A172 (cell line): ENCODE measurements at places on chromosomes 2 and 18. TPM values are rescaled to one million over a fixed set of nuclear protein-coding genes. Genes with fewer than 3 reads are reported as not detected.
A peak's percentile ranks its signal among the peaks of the same experiment; 100 is the strongest.

The INPP5D gene
- total RNA-seq: 0.84 and 0.86 TPM in 2 replicates

The FRZB gene
- total RNA-seq: 0.31 and 0.74 TPM in 2 replicates

The KIAA2012 gene
- total RNA-seq: not detected in 2 replicates

The ACVR1C gene
- not detected in 2 replicates for total RNA-seq

The STAM2 gene
- 35.2 and 44.2 TPM in 2 replicates for total RNA-seq

DNA sequence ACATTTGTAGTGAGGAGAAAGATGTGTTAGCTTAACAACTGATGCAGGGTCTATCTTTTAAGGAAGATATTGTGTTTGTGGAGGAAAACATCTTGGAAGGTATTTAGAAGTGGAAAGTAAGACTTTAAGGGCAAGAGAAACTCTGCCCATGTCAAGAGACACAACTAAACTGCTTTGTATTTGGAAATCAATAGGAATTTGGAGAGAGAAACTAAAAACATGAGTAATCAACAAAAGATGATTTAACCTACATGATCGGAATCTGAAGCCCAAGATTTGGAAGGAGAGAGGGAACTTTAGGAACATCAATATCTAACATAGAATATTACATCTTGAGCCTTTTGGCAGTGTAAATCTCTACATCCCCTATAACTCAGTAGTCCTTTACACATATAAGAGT lies 184.2 kb upstream of the COL3A1 start:
- no peak for DNase-seq

DNA sequence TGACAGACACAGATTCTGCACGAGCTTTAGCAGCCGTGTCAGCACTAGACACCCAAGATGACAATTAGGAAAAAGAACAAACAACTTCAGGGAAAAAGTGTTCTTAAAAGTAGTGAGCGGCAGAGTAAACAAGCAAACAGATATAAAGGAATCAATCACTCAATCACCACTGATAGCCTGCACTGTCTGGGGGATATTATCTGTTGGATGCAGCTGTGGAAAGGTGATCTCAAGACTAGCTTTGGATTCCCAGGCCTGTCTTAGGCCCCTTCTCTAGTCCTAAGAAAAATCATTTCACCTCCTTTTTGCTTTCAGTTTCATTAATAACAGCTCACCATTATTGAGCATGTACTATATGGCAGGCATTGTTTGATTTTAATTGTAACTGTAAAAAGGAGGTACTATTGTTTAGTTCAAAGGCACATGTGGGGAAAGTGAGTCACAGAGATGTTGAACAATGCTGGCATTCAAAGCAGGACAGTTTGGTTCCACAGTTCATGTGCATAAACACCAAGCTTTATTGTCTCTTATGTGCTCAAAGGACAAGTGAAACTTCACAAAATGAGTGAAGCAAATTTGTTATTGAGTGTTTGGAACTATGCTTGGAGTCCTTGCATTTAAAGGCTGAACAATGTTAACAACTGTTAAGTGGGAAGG lies 147.3 kb upstream of the TCF4 start:
- DNase-seq: no peak

- DNase-seq: peak; percentile 60
These were observed 81.0 kb downstream of the SP3 start for GRCh38 chr2:173884025-173884802.

DNA sequence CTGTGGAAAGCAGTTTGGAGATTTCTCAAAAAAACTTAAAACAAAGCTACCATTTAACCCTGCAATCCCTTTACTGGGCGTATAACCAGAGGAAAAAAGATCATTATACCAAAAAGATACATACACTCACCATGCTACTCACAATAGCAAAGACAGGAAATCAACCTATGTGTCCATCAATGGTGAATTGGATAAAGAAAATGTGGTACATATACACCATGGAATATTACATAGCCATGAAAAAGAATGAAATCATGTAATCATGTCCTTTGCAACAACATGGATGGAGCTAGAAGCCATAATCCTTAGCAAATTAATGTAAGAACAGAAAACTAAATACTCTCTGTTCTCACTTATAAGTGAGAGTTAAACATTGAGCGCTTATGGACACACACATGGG lies 18.6 kb downstream of the ABCA12 start:
- DNase-seq: no peak

DNA sequence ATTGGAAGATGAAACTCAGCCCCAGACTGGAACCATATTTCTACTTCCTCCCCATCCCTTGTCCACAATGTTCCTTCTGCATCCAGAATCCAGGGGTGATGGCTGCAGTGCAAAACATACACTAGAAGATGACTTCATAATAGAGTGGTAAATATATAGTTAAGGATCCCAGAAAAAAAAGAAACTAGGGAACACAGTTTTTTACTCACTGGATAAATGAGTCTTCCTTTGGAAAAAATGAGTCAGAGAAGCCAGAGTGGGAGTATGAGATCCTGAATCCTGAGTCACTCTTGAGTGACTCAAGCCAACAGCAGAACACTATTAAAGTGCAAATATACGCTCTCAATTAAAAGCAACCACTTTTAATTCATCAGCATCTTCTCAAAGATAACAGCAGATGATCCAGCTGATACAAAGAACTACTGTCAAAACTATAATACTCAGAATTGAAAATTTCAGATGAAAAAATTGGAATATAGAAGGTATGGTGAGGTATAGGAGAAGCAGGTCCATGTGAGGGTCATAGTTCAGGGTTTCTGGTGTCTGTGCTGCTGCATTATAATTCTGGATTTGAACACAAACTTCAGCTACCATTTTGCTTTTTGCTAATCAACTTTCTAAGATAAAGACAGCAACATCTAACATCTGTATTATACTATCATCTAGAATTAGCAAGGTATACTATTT lies 987.2 kb upstream of the CDH2 start:
- peak; percentile 96 for DNase-seq

- DNase-seq: peak; percentile 97
These were observed 11.9 kb upstream of the AGFG1 start for GRCh38 chr2:227460070-227460485.

DNA sequence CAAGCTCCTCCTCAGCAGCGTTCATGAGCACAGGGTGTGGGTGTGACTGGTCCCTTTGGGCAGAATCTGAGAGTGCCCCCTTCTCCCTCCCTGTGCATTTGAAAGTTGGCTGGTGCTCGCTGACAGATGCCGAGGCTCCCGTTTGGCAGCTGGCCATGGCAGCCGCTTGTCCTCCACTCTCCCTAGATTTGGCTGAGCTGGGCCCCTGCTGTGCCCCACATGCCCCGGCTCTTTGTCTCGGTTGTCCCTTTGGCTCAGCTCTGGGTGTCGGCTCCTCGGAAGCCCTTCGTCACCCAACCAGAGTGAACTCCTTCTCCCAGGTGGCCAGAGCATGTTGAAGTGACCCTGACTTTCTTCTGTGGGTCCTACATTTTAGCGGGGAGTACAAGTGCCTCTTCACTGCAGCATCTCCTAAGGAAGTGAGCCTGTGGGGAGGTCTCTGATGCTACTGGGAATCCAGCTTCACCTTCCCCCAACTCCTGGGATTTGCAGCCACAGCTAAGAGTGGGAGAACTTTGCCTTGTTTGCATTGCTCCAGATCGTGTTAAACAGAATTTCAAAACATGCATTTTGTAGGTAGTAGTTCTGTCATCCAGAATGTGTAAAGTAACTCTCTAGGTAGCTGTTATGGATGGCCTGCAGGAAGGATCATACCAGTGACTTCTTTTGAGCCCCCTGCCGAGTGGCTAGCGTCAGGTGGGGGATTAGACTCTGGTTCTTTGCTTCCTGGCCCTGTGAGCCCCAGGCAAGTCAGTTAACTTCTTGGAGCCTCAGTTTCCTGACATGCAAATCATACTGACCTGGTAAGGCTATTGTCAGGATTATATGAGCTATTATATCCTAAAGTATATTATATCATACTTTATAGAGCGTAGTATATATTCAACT lies 24.2 kb downstream of the HPCAL1 start:
- no peak for DNase-seq

GRCh38 chr2:146776596-146776995 lies 1068.2 kb upstream of the ACVR2A start:
- DNase-seq: no peak

DNA sequence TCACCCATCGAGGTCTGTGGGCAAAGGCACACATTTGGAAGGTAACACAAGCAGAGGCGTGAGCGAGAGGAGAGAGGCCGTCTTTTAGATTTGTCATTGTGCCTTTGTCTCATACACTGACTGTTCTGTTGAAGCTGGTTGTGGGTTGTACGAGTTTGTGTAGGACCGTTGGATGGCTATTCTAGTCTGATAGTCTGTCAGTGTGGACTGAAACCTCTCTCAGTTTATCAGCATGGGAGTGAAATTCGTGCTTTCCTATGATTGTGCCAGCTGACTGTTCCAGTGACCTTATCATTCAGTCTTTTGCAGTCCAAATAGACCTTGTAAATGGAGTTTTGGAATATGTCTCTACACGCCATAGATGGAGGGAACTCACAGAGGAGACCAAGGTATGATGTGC lies 143.5 kb downstream of the LDLRAD4 start:
- no peak for DNase-seq

DNA sequence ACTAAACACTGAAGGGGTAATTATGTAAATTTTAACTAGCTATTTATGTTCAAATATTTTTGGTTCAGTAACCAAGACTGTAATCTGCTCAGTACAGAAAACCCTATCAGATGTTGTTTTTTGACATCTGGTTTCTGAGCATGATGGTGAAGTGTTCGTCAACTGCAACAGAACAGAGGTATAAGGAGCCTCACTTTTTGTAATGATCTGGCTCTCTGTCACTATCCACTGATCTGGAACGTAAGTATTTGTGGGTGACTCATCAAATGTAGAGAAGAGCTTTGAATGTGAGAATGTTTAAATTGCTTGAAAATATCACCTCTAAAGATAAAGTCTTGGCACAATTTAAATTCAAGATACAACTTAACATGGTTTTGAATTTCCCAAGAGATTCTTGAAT lies 213.6 kb upstream of the FAM98A start:
- DNase-seq: no peak

GRCh38 chr2:215775106-215775505 lies 238.2 kb downstream of the MREG start:
- no peak for DNase-seq

- DNase-seq: no peak
These were observed 664.4 kb downstream of the DSC3 start for GRCh38 chr18:30378097-30378496.

- peak; percentile 55 for DNase-seq
These were observed 13.5 kb upstream of the ZAP70 start for GRCh38 chr2:97699765-97700444.

DNA sequence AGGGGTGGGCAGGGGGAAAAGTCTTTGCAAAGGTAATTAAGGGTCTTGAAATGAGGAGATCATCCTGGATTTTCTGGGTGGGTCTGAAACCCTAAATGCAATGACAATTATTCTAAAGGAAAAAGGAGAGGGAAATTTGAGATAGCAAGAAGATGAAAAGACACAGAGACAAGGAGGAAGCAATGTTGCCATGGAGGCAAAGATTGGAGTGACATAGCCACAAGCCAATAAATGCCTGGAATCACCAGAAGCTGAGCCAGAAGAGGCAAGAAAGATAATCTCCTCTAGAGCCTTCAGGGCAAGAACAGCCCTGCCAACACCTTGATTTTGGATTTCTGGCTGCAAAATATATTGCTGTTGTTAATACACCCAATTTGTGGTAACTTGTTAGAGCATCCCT lies 1246.3 kb upstream of the PIK3C3 start:
- DNase-seq: peak; percentile 20

DNA sequence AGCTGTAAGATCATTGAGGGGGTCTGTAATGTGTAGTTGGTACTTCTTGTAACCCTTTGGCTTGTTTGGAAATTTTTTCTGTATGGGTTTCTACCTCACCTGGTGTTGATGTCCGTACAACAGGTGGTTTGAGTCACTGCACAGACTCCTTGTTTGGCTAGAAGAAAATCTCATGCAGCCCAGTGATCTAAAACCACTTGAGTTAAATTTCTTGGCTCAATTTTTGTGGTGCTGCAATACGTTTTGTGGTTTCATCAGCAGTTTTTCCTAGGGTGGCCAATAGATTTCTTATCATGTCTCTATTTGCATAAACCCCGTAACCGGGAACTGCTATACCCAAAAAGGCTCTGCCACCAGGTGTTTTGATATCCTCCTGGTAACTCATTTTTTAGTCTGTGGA lies 43.4 kb downstream of the CERS6 start:
- DNase-seq: no peak
